ENCODE measurements at places on chromosomes 16 and 17.

GRCh38 chr17:10070690-10071089 is 127.7 kb downstream of the GAS7 start:
- no peak for DNase-seq

DNA sequence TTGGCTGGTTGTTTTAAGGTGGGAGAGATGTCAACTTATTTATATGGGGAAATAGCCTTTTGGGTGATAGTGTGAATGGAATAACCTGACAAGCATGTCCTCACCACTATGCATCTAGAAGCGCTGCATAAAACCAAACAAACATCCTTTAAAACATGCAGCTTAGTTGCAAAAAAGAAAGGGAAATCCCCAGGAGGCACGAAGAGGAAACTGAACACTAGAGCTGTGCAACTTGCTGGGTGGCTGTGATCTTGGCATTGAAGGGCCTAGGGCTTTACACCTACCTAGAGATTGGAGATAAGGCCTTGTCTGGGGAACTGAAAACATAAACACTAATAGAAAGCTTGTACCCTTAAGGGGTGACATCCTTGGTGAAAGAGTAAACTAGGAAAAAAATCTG is 7.3 kb downstream of the C16orf54 start:
- no peak for DNase-seq

GRCh38 chr17:28196636-28197035 is 122.4 kb upstream of the TMEM97 start:
- DNase-seq: no peak

- no peak for DNase-seq
Observed at GRCh38 chr17:16100737-16101400, 101.2 kb downstream of the TTC19 start.

GRCh38 chr16:81442220-81442915 is 2.2 kb upstream of the CMIP start:
- DNase-seq: no peak

GRCh38 chr17:79054200-79054960 is 20.2 kb upstream of the ENGASE start:
- no peak for DNase-seq

GRCh38 chr16:64390102-64390501 is 731.8 kb downstream of the CDH11 start:
- DNase-seq: no peak

Measured in right kidney (tissue), 9 donors.